ENCODE measurements at places on chromosomes 12 and 14.

DNA sequence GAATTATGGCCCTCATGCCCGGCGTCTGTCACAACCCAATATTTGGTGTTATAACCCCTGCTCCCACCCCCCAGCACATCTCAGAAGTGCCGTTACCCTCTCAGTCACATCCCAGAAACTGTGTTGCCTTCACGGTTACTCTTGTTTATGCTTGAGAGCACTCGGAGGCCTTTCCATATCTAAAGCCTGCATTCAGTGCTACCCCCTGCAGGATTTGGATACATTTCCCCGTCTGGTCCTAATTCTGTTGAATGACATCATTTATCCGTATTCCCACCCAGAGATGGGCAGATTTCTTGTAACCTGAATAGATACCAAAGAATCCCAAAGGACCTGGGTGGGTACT, 19.1 kb upstream of the FOS start:
- no peak for DNase-seq

DNA sequence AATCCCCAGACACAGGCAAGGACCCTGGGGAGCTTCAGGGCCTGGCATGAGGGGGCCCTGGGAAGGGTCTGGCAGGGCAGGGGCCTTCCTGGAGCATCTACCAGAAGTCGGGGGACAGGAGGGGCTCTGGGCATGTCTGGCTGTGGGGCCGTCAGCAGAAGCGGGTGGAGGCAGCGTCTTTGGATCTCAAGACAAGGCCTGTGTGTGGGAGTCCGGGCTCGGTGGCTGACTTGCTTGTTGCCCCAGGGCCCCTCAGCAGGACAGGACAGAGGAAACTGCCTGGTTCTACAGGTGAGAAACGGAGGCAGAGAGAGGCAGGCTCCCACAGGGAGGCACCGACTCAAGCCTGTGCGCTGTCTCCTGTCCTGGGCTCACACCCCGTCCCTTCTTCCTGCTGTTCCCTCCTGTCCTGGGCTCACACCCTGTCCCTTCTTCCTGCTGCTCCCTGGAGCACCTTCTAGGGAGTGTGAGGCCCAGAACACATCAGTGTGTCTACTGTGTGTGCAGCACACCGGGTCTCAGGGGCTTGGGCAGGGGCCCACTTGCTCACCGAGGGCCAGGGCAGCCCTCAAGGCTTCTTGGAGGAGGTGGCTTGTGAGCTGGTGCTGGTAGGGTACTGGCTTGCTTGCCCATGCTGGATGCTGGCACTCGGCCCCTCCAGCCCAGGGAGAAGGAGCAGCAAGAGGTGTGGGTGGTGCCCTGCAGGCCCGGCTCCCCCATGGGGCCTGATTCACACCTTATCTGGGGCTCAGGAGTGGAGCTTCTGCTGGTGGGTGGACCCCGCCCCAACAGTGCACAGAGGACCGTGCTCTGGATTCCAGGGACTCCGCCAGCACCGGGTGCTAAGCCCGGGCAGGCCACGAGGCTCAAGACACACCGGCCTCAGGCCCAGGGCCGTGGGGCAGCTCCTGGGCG, 14.9 kb downstream of the ASPG start:
- DNase-seq, result no peak

DNA sequence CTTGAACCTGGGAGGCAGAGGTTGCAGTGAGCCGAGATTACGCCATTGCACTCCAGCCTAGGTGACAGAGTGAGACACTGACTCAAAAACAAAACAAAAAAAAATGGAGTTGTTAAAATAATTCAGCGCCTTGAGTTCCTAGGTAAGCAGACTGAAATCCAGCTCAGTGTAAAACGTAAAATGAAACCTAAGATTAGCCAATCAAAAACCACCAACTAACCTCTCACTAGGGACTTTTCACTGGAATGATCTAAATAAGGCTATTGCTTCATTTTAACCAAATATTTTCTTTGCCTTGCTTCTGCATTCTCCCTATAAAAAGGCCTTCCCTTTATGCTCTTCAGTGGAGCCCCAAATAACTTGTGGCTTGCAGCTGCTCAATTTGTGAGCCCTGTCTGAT, 91.6 kb upstream of the HIF1A start:
- DNase-seq, result no peak

DNA sequence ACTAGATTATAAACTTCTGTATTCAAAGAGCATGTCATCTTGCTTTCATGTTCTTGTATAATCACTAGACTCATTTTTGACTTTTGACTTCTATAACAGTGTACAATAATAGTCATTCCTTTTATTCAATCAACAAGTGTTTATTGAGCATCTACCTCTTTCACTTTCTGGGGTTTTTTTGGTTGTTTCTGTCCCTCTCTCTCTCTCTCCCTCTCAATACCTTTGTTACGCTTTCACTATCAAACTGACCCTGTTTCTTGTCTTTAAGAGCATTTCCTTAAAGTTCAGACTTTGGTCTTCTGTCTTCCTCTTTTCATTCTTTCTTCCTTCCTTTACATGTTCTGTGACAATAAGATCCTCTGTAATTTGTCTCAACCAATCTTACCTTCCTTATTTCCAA, 49.5 kb downstream of the GPR137C start:
- no peak for DNase-seq

DNA sequence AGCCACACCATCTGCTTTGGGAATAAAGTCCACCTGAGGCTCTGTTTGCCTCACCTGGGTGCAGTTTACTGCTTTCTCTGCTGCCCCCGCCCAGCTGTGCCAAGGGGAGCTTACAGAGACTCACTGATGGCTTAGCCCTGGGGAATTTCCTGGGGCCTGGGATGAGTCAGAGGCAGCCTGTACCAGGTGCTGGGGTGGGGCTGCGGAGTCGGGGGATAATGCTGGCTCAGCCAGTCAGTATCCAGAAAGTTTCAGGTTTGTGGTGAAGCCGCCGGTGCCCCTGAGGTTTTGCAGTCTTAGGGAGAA, 22.3 kb downstream of the PLEKHG3 start:
- no peak for DNase-seq

- DNase-seq, result no peak
These were observed 48.2 kb downstream of the SPPL3 start for GRCh38 chr12:120855823-120856588.

DNA sequence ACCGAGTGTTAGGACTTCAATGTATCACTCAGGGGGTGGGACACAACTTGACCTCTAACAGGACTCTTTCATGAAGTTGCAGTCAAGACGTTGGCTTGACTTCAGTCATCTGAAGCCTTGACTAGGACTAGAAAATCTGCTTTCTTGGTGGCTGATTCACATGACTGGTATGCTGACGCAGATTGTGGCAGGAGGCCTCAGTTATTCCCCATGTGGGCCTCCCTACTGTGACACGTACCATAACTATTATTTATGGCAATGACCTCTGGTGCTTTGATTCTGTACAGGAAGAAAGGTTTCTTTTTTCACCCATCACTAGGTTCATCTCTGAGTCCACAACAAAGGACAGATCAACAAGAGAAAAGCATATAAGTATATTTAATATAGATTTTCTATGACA, 270.4 kb downstream of the NEDD1 start:
- DNase-seq, result no peak

DNA sequence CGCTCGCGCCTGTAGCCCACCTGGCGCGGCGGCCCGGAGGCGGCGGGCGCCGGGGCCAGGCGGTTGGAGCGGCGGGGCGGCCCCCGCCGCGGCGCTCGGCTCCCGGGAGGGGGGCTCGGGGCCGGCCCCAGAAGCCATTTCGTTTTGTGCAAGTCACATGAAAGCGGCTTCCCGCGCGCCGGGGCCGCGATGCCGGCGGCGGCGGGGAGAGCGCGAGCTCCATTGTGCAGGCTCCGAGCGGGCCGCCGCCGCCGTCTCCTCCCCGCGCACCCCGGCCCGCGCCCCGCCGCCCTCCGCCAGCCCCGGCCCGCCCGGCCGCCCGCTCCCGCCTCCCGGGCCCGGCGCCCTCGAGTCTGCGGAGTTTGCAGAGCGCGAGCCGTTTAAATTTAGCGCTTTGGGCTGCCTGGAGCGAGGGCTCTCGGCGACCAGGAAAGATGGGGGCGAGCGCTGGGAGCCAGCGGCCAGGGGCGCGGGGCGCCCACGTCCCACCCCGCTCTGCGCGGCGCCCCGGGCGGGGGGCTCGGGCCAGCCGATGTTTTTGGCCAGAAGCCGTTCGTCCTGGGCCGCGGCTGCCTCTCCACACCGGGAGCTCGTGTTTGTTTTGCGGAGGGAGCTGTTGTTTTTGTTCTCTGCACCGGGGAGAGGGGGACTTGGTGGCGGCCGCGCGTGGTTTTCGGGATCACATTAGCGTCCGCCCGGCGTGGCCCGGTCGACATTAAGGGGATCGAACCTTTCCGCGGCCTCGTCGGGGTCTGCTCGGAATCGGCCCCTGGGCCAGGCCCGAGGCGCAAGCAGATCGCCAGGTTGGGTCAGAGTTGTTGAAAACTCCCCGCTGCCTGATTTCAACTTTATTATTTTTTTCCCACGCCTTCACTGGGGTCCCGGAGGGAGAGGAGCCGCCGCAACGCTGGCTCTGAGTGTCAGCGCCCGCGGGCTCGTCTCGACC, 982 bp downstream of the BCL7A start:
- no peak for DNase-seq

GRCh38 chr12:38783304-38783703, 122.1 kb downstream of the CPNE8 start:
- no peak for DNase-seq

Data from esophagus squamous epithelium (tissue), 5 donors.